ENCODE measurements at places on chromosomes 1 and 21.

GRCh38 chr21:45169001-45169400 is 94.6 kb downstream of the ADARB1 start:
- DNase-seq = no peak

DNA sequence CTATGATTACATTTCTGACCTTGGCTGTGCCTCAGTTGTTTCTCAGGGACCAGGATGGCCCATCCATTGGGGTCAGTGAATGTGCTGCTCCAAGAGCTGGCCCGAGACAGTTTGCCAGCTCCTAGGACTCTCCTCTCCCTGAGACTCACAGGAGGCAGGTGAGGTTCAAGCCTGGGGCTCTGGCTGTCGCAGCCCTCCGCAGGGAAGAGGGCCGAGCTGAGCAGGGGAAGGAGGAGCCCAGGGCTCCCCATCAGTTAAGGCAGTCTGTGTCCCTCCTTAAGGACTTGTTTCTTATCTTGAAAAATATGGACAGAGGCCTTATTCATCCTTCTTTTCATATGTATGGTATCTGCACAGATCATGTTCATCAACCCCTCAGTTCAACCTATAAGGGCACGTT is 26.6 kb upstream of the SARS1 start:
- no peak for DNase-seq

GRCh38 chr1:180923887-180924286 is 11.2 kb downstream of the KIAA1614 start:
- DNase-seq = no peak

DNA sequence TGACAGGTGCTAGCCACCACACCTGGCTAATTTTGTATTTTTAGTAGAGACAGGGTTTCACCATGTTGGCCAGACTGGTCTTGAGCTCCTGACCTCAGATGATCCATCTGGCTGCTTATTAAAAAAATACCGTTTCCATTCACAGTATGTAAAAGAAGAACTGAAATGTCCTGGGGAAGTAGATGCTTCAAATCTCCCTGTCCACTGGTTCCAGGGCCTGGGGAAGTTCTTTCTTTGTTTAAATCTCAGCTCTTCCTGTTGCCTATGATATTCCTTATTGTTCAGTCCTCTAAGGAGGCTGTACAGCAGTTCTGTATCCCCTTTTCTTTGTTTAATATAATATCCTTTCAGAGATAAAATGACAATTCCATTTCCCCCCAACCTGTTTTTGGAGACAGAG is 47.4 kb downstream of the ZMYM1 start:
- no peak for DNase-seq

- no peak for DNase-seq
Measured at GRCh38 chr1:59188413-59189213, 108.3 kb upstream of the FGGY start.

DNA sequence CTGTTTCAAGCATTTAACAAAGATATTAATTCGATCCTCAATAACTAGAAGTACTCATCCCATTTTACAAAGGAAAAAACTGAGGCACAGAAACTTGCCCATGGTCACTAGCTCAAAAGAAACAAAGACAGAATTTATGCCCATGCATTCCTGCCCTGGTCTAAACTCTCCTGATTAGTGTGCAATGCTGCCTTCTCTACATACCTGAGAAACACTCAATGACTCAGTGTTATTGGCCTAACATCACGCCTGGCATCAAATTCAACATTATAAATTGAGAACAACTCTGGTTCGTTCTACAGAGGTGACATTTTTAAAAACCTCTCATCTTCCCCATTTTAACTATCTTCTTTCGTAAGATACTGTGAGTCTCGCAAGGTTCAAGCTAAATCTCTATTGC is 5.2 kb downstream of the APP start:
- no peak for DNase-seq

GRCh38 chr1:175009532-175009931 is 9.8 kb downstream of the CACYBP start:
- no peak for DNase-seq

All from amniotic stem cell (primary cell).